Activated CD4-positive, CD25-positive, alpha-beta regulatory T cell treated with anti-CD3 and anti-CD28 coated beads, Interleukin-2, amount 50 U/mL, for 16 hours (primary cell): ENCODE measurements at places on chromosomes 11 and 22.

DNA sequence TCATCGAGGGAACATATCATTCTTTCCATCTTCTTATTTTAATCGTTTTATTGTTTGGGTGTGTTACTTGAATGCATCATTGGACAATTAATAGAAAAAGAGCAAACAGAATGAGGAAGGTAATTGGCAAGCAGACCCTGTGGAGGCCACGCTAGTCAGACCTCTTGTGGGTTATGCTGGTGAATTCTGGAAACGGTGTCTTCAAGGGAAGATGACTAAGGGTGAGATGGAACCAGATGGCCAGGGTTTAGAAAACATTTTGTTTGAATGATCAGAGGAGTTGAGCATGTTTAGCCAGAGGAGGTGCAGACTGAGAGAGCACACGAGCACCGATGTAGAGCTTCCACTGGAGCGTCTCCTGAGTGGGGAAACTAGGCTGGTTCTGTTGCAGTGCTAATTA, 8.5 kb downstream of the ST14 start:
- no peak for DNase-seq

GRCh38 chr11:112652786-112653390, 308.3 kb upstream of the NCAM1 start:
- DNase-seq, result no peak

GRCh38 chr11:73228268-73229134, 10.4 kb downstream of the P2RY2 start:
- DNase-seq, result no peak

- no peak for DNase-seq
These were observed 204.7 kb upstream of the BLID start for GRCh38 chr11:122320671-122321070.

DNA sequence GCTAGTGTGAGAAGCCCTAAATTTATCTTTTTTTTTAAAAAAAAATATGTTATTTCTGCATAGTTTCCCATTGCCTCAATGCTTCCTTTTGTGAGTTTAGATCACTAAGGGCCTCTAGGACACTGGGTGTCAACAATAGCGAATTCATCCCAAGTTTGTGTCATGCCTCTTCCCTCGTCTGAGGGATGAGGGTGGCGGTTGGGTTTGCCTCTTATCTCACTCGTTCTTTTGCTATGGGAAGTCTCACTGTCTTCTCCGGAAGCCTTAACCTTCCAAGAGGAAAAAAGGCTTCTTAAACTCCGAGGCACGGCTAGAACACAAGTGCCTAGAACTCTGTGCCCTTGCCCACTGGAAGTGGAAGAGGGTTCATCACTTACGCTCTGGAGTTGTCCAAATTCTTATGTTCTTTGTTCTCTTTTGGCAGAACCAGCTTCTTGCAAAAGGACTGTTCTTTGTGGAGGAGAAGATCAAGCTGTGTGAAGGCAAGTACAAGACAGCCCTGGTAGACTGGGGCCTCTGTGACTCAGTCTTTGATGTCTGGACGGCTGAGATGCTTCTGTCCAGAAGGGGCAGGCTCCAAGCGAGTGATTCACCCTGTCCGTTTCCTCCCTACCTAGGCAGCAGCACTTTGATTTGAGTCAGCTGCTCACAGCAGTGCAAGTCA, 78.5 kb downstream of the TRAF6 start:
- no peak for DNase-seq

DNA sequence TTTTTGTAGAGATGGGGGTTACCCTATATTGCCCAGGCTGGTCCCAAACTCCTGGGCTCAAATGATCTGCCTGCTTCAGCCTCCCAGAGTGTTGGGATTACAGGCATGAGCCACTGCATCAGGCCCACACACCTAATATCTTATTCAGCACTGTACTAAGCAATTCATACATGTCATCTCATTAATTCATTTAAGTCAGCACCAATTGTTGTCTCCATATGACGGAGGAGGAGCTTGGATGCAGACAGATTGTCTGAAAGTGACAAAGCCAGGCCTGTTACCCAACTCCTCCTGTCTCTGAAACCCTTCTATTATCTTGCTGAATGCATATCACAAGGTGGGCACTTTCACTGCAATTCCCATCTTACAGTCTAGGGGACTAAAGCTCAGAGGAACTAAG, 57.5 kb upstream of the ALX4 start:
- DNase-seq, result no peak

- DNase-seq, result no peak
These were observed 33.8 kb upstream of the SCUBE1 start for GRCh38 chr22:43376765-43377547.

GRCh38 chr11:61516675-61517572, 8.4 kb downstream of the LRRC10B start:
- no peak for DNase-seq

- no peak for DNase-seq
These were observed 22.4 kb upstream of the PARVA start for GRCh38 chr11:12354750-12355545.

DNA sequence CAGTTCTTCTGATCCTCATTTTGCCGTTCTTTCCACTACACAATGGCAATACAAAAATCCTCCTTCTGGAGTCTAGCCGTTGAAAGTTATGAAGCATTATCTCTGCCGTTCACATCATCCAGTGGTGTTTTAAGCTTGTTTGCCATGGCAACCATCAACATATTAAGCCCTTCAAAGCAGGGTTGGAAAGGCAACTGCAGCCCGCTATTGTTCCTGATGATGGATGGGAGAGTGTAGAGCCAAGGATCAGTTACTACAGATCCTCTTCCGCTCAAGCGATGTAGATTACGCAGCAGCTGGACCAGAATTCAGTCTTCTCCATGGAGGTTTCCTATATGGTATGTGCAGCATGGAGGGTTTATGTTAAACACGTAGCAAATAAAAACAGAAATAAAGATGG, 352.7 kb downstream of the NTM start:
- DNase-seq, result no peak

- peak; percentile 48 for DNase-seq
These were observed at the start of gene SLC43A3 for GRCh38 chr11:57426929-57427726. SLC43A3 (minus strand) TSS chr11:57427121; CDS start chr11:57426172, 949 bp downstream.

GRCh38 chr22:42760806-42761565, 40.3 kb upstream of the A4GALT start:
- DNase-seq, result no peak

DNA sequence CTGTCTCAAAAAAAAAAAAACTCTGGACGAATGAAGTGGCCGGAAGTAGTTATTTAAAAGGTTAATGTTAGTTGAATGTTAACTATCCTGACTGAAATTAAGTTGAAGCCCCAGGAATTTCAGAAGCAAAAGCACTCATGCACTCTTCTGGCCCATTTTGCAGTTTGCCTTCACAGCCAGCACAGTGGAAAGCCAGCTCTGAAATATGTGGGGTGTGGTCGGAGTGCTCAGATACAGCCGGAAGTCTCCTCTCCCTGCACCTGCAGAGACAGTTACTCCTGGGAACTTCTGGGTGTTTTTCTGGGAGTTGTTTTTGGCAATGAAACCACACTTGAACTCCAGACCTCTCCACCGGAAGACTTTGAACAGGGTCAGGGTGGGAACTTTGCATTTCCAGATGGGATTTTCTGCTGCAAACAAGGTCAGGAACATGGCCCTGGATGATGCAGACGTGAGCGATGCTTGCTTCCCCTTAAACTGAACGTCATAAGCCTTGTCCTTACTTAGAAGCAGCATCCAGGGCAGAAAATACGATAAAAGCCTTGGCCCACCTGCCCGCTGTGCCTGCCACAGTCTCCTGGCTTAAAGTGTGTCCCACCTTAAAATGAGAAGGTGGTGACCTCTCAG, 21.5 kb upstream of the CABP2 start:
- DNase-seq, result no peak

DNA sequence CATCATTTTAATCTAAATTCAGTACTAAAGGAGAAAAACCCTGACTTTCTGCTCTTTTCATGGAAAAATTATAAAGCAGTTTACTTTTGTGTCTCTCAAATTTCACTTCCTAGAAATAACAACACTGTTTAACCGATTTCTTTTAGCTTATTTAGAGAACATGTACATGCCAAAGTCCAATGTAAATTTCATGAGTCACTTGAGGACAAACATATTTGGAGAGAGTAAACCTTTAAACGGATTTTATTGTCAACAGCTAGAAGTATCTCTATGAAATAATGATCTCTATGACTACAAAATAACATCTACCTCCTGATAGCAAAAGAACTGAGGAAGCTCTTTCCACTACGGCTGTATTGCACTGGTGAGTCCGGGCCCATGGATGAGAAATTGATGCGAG, 46.3 kb upstream of the SLC22A25 start:
- DNase-seq, result no peak

- DNase-seq, result no peak
These were observed 29.0 kb downstream of the MMP13 start for GRCh38 chr11:102926517-102926916.

GRCh38 chr11:117022526-117022925, 75.7 kb downstream of the SIK3 start:
- no peak for DNase-seq

DNA sequence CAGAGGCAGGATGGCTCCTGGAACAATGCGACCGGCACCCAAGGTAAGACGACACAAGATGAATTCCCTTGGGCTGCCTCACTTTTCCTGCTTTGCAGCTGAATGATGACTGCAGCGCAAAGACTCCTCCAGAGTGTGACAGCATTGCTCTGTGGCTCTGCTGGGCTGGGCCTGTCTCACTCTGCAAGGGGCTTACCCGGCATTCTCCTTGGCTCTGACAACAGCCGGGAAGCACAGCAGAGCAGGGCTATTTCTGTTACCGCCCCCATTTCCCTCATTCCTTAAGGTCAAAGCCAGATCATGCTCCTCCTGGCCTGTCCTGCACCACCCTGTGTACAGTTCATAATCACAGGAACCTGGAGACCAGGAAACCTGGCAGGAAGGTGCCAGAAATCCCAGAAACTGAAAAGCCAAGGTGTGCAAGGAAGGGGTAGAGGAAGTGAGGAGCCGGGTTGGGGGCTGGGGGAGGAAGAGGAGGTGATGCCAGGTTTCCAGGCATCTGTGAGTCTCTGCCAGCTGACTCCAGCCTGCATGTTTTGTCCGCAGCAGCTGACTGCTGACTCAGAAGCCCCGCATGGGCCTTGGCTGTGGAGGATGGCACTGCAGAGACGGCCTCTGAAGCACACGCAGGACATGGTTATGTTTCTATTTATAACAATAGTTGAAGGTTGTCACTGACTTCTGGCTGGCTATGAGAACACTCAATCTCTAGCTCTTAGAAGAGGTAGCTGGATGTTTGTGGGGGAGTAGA, 113.6 kb downstream of the MICAL3 start:
- no peak for DNase-seq

DNA sequence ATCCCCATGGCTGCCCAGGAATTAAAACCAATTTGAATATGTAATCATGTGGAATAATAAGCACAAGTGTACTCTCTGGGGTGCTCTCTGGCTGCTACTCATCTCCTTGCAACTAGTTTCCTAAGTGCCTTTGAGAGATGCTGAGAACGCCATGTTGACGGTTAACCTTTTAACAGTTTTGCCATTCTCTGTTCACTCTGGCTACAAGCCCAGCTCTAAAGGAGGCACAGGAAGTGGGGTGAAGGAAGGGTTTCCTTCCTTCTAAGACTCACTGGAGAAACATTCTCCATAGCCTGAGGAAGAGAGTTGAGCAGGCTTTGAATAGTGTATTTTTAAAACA, 122.0 kb upstream of the ZC3H12C start:
- DNase-seq, result no peak

- DNase-seq, result no peak
These were observed 40.7 kb upstream of the RTL6 start for GRCh38 chr22:44538518-44539315.

GRCh38 chr11:122198291-122198983, 82.4 kb upstream of the BLID start:
- DNase-seq, result no peak

- no peak for DNase-seq
These were observed 109.4 kb downstream of the RCN1 start for GRCh38 chr11:32200136-32200847.
